ENCODE measurements at places on chromosomes 12 and 14.

GRCh38 chr12:68042212-68042699 is 53.0 kb downstream of the IFNG-AS1 start:
- peak; percentile 12 for DNase-seq

DNA sequence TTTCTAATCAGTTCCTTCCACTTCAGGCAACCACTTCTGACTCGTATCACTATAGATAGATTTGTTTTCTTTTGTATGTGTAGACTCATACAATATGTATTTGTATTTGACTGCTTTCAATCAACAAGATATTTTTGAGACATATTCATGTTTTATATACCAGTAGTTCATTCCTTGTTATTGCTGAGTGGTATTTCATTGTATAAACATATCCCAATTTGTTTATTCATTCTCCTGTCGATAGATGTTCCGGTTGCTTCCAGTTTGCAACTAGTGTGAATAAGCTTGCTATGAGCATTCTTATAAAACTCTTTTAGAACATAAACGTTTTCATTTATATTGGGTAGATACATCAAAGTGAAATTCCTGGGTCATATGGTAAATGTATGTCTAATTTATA is 119.2 kb downstream of the FIGNL2 start:
- no peak for DNase-seq

DNA sequence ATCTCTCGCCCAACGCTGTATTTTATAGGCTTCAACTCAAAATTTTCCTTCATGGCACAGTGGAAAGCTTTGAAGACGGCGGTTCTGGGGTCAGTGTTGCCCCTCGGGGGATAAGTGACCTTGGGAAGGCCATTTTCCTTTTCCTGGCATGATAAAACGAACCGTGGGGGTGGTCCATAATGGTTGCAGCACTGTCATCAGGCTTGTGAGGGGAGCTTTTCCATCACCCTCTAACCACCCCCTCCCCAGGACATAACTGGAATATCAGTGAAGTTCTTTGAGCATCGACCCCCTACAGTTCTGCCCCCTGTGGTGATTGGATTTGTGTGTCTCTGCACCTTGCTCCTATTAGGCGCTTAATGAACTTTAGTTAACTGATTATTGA is 16.0 kb downstream of the FOS start:
- peak; percentile 64 for DNase-seq

DNA sequence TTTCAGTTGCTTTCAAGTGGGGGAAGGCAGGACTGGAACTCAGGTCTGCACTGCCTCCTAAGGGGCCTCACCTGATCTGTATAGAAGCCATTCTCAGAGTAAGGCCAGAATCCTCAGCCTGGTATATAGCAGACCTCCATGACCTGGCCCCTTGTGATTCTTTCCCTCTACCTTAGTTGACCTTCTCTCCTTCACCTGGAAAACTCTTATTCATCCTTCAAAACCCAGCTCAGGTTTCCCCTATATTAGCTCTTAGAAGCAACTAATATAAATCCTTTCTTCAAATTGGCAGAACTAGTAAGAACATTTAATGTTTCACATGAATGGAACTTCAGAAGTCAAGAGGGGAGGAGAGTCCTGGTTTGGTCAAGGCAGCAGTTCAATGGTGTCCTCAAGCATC is 26.0 kb upstream of the WSCD2 start:
- no peak for DNase-seq

- DNase-seq, result peak; percentile 64
Observed at GRCh38 chr12:22631863-22632463, 7.0 kb downstream of the ETNK1 start.

GRCh38 chr14:29861996-29862395 is 65.7 kb downstream of the PRKD1 start:
- DNase-seq, result no peak

DNA sequence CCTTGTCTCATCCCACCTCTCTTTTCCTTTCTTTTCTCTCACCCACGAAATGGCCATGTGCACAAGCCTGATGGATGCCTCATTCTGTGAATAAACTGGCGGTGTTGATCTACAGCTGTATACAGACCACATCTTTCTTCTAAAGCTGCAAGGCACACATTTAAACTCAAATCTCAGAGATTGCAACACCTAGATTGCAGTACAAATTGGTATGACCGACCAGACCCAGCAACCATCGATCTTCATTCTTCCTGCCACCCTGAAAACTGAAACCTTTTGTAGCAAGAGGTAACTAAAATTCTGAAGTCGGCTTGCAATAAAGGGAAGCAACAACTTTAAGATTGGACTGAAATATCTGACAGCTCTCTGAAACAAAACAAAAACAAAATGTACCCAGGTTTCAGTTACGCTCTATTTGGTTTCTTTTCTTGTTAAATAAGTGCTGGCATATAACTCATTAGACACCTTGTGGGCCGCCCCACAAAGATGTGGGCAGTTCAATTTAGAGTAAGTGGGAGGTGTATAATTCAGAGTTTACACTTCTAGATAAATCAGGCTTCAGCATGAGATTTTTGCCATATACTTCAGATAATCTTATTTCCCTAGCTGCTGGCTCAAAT is 390.0 kb upstream of the NOVA1 start:
- no peak for DNase-seq
